NCI-H82 (cell line): ENCODE measurements at places on chromosomes 4 and X.
A peak's percentile ranks its signal among the peaks of the same experiment; 100 is the strongest.

GRCh38 chrX:116009861-116010710, 160.5 kb upstream of the AGTR2 start:
- DNase-seq = peak; percentile 1

GRCh38 chrX:21963731-21964405, 23.4 kb downstream of the SMS start:
- DNase-seq = no peak

DNA sequence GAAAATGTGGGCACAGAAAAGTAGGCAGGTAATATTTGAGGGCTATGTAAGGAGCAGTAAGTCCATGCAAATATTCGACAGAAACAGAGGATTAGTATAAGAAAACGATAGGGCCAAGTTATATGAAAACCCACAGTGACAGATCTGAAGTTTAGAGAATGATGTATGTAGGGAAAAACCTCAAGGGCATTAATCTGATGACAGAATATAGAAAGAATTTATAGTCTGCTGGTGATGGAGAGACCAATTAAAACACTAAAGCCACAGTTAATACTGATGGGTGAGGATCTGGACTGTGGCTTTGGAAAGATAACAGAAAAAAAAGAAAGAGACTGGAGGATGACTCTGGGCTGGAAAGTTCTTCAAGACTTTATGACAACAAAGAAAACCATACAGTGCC, 169.7 kb downstream of the PALLD start:
- DNase-seq = no peak

DNA sequence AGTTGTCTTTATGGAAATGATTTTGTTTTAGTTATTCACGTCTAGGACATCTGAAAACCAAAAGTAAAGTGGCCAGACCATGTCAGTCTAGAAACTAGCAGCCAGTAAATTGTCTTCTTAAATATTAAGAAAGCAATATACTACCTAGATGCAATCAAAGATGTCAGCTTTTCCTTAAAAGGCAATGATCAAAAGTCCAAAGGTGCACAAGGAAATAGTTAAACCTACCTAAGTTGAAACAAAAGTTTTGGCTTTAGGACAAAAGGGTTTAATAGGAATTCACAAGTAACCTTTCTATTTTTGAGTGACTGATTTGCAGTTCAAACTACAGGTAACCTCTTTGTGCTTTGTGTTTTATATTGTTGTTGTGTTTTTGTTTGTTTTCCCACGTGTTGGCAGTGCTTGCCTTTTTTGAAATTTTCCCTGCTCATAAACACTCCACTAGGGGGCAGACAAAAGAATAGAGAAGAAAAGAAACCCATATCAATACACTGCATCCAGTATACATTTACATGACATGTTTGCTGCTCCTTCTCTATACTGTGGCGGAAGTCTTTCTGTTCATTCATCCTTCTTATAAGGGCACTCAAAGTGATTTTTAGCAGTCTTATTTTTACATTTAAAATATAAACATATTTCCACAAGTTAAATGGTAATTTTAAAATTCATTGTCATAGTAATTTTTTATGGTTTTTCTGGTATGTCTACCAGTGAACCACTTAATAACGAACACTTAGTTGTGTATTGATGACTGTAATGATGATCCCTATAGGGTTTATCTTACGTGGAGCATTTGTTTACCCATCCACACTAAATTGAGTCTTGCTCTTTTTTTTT, 62.7 kb downstream of the GAB1 start:
- DNase-seq = peak; percentile 67

GRCh38 chrX:12007881-12008280, 130.4 kb upstream of the FRMPD4 start:
- DNase-seq = no peak

DNA sequence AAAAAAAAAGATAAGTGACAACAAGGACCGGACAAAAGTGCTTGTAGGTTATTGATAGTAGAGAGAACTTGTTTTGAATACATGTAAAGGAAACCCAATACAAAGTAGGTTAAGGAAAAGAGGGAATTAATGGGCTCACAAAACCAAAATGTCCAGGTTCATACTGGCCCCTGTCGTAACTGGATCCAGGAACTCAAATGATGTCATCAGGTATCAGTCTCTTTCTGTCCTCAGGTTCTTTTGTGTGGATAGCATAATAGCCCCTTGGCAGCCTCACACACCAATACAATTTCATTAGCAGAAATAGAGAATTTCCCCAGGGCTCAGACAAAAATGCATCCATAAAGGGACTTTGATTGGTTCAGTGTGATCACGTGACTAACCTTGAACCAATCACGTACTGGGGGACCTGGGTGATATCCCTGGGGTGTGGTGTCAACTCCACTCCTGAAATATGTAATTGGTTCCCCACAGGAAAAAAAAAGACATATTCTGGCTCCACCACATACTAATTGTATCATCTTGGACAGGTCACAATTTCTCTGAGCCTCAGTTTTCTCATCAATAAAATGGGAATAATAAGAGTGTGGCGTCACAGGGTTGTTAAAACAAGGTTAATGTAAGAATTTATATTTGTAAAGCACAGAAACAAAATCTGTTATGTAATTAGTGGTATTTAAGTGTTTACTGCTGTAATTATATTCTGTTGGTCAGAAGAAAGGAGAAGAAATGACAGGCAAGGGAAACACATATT, 174.8 kb downstream of the PDGFRA start:
- no peak for DNase-seq

- DNase-seq = peak; percentile 64
Observed at GRCh38 chrX:102712981-102713625, 855 bp downstream of the GPRASP2 start.

DNA sequence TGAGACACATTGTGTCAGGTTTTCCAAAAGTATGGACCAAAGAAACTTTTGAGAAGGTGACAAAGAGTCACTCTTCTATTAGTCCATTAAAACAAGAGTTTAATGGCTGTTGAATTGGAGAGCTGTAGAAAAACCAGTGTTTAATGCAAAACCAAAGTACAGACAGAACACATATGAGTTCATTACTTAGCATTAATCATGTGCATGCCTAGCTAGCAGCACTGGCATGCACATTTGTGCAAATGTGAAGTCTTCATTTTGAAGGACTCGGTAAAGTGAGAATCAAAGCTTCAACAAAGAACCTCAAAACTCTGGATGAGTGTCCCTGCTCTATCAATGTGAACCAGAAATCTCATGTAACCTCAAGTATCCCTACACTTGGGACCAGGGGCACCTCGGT, 256.3 kb upstream of the PPARGC1A start:
- DNase-seq = no peak

DNA sequence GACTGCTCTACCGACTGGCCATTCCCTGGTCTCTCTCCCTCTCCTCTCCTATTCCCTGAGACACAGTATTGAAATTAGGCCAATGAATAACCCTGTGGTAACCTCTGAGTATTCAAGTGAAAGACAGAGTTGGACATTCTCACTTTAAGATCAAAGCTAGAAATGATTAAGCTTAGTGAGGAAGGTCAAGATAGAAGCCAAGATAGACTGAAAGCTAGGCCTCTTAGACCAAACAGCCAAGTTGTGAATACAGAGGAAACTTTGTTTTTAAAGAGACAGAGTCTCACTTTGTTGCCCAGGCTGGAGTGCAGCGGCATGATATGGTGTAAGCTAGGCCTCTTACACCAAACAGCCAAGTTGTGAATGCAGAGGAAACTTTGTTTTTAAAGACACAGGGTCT, 64.6 kb downstream of the KDM6A start:
- no peak for DNase-seq

DNA sequence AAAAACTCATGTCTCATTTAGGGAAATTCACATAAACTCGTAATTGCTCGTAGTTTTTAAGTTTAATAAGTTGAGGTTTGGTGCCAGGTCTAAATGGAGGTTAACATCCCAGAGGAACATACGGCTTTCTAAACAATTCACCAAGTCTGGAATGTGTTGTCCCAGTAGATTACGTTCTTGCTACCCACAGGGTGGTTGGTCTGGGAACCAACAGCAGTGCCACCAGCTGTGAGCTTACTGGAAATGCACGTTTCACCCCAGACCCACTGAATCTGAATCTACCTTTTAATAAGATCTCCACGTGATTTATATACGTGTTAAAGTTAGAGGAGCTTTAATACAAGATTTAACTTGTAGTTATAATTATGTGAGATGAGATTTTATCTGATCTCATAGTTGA, 134.3 kb downstream of the BMPR1B start:
- no peak for DNase-seq

DNA sequence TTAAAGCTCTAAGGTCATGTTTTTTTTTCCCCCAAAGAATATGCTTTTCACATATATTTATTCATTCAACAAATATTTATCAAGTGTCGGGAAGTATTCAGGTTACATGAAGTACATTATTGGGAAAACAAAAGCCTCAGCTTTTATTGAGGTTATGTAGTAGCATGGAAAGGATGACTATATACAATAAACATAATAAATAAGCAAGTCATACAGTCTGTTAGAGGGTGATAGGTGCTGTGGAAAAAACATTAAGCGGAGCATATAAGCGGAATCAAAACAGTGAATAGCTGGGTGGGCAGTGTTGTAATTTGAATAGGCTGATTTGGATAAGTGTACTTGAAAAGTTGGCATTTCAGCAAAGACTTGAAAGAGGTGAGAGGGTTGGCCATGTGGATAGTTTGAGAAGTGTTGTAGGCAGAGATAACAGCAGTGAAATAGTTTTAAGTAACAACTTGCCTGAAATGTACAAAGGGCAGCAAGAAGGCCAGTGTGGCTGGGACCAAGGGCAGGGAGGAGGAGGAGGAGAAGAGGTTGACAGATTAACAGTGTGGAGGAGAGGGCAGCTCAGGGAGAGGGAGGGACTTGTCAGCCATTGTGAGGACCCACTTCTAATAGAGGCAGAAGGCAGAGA, 558.7 kb downstream of the SPRY1 start:
- no peak for DNase-seq

GRCh38 chr4:12499693-12500092, 984.4 kb downstream of the RAB28 start:
- DNase-seq = no peak

DNA sequence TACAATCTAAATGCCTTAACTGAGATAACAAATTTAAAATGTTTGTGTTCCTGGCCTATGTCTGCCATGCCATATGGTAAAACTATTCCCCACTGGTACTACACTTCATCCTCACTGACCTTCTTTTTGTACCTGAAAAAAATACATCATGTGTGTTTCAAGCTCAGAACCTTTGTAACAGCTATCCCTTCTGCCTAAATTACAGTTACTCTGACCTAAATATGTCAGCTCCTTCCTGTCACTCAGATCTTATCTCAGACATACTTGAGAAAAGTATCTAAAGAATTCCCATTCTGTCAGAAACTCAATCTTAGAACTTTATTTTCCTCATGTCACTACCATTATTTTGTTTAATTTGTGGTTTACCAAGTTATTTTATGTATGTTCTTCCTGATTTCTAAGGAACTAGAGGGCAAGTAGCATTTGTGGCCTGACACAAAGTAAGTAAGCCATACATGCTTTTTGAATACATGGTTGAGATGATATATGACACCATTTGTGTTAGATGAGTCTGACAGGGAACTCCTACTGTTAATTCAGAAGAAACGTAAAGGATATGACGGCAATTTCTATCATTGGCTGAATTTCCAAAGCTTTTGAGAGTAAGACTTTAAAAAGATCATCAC, 456.5 kb upstream of the NDST3 start:
- DNase-seq = no peak

- DNase-seq = no peak
Observed at GRCh38 chrX:152072236-152072635, 66.1 kb downstream of the MAGEA10 start.

DNA sequence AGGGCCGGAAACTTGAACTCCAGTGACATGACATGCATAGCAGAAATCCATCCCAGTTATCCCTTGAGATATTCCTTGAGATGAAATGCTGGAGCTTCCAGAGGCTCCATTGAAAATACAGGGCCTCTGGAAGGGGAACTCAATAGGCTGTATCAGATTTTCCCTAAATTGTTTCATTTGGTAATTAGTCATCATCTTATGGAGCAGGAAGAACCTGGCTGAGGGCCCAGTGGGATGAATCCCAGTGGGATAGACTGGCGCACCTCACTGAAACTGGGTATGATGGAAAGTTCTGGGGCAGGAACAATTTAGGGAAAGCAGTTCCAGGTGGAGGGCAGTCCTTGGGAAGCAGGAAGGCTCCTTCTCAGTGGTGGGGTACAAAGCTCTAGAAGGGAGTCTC, 307.8 kb upstream of the DIPK2B start:
- no peak for DNase-seq

- peak; percentile 22 for DNase-seq
Observed at GRCh38 chrX:110004731-110005369, 1.9 kb downstream of the TMEM164 start.

- DNase-seq = no peak
Observed at GRCh38 chr4:71429106-71429505, 90.3 kb downstream of the SLC4A4 start.

DNA sequence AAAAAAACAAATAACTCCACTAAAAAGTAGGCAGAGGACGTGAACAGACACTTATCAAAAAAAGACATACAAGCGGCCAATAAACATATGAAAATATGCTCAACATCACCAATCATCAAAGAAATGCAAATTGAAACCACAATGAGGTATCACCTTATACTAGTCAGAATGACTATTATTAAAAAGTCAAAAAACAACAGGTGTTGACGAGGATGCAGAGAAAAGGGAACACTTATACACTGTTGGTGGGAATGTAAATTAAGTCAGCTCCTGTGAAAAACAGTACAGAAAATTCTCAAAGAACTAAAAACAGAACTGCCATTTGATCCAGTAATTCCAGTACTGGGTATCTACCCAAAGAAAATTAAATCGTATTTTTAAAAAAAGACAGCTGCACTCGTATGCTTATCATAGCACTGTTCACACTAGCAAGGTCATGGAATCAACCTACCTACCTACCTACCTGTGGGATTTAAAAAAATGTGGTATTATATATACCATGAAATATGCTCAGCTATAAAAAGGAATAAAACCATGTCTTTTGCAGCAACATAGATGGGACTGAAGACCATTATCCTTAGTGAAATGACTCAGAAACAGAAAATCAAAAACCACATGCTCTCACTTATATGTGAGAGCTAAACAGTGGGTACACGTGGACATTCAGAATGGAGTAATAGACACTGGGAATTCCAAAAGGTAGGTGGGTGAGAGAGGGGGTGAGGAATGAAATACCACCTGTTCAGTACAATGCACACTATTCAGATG, 24.8 kb upstream of the PTPN13 start:
- no peak for DNase-seq

GRCh38 chrX:16994736-16995135, 48.3 kb downstream of the REPS2 start:
- DNase-seq = no peak

DNA sequence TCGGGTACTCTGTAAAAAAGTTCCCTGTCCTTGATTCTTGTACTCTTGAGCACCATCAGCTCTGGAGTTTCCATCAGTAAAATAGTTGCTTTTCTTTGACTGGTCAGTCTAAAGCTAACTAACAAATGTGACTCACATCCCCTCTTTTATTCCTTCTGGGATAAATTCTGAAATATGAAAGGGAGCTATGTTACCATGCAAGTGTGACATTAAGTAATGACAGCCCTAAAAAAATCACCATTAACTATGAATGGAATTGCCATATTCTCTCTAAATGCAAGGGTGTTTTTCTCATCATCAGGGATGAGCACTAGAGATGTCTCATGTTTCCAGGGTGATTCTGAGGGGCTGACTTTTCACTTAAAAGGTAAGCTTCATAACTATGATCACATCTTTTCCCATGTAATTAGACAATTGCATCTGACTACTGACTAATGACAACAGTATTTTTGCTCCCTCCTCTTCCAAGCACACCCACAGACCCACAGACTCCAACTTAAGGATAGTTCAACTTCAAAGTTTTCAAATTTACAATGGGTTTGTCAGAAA, 26.9 kb upstream of the RASGEF1B start:
- no peak for DNase-seq
